CD8-positive, alpha-beta memory T cell (primary cell): ENCODE measurements at places on chromosomes 11 and 22. TPM values are rescaled to one million over a fixed set of nuclear protein-coding genes. Genes with fewer than 3 reads are reported as not detected.

DNA sequence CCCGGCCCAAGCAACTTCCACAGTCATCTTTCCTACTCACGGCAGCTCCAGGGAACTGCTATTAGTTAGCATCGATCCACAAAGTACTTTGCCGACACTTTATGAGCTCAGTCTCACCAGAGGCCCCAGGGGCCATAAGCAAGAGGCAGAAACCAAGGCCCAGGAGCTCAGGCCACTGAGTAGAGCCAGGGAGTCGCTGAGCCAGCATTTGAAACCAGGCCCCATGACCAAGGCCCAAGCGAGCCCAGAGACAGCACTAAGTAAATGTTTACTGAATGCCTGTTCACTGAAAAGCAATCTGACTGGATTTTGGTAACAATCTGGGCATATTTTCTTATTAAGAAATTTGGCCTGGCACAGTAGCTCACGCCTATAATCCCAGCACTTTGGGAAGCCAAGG lies 43.3 kb downstream of the ARRB1 start:
- DNase-seq, result no peak

The PAFAH1B2 gene
- total RNA-seq, result 79.5 TPM

GRCh38 chr22:36162127-36163034 lies 1.8 kb upstream of the APOL3 start:
- DNase-seq, result peak; percentile 48

DNA sequence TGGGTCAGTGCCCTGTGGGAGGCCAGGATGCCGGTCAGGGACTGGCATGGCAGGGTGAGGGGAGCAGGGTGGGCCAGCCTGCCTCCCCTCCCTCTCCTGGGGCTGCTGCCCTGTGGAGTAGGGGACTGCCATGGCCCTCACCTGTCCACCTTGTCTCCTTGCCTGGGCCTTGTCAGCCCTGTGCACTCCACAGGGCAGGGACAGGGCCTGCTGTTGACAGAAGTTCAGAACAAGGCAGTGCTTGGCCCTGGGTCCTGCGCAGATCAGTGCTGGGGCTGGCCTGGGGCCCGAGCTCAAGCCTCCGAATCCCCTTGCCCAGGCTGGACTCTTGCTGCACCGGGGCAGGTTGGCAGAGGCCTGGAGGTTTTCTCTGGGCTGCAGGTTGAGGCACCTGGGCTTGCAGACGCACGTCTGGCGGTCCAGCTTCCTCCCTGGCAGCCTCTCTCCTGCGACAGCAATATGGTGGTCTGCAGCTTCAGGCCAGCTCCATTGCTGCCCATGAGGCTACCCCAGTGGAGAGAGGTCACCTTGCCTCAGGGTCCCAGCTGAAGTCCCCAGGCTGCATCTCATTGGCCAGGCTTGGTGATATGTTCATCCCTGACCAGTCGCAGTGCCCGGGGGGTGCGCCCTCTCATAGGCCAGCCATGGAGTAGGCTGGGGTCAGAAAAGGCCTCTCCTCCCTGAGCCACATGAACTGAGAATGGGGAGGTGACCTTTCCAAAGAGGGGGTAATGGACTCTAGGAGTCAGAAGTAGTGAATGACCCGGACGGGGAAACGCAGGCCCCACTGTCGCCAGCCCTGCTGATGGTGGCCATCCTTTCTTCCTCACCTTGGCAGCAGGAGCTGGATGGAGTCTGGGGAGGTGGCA lies 21.5 kb upstream of the CHKA start:
- no peak for DNase-seq

DNA sequence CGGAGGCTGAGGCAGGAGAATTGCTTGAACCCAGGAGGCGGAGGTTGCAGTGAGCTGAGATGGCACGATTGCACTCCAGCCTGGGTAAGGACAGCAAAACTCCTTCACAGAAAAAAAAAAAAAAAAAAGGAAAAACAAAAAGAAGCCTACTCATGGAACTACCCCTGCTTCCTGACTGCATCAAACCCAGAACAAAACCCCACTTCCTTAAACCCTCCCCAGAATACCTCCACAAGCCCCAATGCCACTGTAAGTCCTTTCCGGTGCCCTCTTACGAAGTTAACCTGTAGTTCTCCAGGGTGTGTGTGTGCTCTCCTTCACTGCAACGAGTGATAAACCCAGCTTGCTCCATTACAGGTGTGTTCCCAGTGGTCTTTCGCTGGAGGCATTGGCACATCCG lies 8.6 kb upstream of the TOLLIP start:
- DNase-seq, result no peak

The OR10AG1 gene
- total RNA-seq, result not detected

The SYT12 gene
- not detected for total RNA-seq

DNA sequence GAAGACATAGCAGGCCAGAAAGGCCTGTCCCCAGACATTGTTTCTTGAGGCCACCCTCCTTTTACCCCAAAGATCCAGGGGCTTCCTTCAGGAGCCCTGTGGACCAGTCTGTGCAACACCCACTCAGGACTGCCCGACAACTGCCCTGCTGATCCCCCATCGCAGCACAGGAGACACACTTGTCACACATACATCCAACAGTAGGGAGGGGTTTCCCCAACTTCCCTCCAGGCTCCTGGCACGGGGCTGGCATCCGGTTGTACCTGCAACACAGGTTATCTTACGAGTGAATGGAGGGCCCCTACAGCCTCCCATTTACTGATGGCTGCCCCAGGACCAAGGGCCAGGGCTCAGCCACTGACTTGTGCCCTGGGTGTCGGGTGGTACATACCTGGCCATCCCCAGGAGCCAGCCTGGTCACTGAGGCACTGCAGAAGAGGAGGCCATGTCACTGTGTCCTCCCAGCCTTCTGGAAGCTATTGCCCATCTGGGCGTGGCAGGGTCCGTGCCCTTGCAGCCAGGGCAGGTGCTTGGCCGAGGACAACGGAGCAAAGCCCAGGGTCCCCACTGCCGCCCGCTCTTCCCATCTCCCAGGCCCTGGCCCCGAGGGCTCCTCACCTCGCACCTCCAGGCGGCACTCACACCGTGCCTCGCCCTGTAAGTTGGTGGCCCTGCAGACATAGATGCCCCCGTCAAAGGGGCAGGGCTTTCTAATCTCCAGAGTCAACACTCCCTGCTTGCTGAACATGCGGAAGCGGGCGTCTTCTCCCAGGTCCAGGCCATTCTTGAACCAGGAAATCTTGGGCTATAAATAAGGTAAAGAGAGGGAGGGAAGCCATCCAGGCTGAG lies 20.8 kb downstream of the MYBPC3 start:
- DNase-seq, result no peak

- DNase-seq, result no peak
Measured at GRCh38 chr22:37607935-37608476, 628 bp upstream of the GGA1 start.

The CLMP gene
- total RNA-seq, result 0.07 TPM

The TEX54 gene
- total RNA-seq, result 0.50 TPM

- no peak for DNase-seq
Measured at GRCh38 chr11:106813806-106814205, 204.5 kb downstream of the GUCY1A2 start.

DNA sequence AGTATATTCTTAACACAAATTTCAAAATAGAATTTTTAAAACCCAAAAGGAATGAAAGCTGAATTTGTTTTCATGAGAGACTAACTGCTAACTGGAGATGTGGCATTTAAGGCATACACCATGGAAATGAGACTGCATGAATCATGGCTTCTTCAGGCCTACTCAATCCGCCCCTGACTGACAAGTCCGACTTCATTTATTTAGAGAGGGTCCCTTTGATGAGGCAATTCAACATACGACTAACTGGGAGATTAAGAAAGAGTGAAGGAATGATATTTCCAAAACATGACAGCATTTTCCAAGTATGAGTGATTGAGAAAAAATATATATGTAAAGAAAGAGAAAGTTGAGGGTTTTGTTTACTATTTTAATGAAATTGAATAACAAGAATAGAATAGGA lies 720.1 kb downstream of the DLG2 start:
- DNase-seq, result no peak

DNA sequence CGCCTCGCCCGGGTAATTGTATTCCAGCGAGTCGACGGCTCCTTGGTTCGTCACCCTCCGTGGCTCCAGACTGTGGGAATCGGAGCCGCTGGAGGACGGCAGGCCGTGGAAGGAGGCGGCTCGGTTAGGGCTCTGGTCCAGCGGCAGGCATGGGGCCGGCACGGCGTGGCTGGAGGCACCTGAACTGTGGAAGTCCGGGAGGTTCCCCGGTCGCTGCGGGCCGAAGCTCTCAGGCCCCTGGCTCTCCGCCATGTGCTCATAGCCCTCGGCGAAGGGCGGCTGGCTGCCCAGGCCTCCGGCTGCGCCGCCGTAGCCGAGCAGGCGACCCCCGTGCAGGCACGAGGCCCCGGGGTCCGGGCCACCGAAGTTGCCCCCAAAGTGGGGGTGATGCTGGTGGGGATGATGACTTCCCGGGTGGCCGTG lies 1.7 kb downstream of the MN1 start:
- DNase-seq, result no peak

GRCh38 chr11:117232911-117233409 lies 489 bp downstream of the RNF214 start:
- DNase-seq, result no peak

GRCh38 chr22:30078320-30079311 lies 1.6 kb upstream of the HORMAD2 start:
- DNase-seq, result no peak

DNA sequence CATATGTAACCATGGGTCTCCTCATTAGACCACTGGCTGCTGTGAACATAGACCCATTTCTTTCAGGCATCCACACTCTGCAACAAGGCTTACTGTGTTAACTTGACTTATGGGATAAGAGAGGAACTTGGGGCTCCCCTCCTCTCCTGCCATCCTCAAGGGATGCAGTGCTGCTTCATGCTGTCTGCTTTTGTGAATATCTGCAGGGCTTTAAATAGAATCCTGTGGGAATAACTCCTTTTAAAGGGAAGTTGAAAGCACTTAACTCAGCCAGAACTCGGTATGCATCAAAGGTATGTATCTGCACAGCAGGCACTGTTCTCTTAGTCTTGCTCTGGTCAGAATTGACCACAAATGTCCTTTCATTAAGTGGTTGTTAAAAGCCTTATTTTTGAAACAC lies 222.5 kb upstream of the KIRREL3 start:
- no peak for DNase-seq

The FAM181B gene
- total RNA-seq, result not detected

DNA sequence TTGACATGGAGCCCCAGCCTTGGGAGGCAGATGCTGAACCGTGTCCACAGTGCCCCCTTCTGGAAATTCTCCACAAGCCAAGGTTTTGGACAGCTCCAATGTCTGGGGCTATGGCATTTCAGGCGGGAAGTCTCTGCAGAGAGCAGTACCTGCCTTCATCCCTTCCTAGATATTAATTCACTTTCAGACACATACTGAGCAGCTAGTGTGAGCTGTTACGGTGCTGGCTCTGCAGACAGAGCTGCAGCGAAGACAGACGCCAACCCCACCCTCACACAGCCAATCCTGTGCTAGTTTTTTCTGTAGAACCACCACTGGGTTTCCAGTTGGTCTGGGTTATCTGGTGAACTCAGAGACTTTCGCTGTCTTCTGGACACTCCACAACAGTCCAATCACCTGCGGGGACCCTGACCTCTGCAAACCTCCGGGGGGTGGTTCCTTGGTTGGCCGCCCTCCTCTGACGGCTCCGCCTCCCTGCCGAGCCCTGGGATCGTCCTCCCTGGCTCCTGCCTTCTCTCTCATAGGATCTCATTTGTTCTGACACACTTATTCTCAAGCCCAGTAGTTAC lies 9.1 kb downstream of the LMF2 start:
- peak; percentile 52 for DNase-seq

The HOATZ gene
- total RNA-seq, result not detected

DNA sequence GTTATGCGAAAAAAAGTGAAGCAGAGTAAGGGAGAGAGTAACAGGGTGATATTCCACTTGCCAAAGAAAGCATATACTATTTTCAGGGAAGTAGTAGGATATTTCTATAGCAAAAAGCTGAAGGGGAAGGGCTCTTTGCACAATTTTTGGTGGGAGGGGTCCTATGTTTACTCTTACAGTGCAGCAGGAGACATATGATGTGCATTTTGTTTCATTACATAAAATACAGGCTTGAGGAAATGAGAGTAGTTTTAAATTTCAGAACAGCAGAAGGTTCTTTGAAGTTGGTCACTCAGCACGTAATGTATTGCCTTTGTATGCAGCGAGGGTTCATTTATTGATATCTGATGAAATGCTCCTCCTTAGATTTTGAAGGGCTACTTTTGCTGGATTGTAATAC lies 3.1 kb upstream of the PIK3IP1 start:
- DNase-seq, result no peak

The RBFOX2 gene
- 7.1 TPM for total RNA-seq

- no peak for DNase-seq
Measured at GRCh38 chr11:3902441-3902840, 47.0 kb downstream of the STIM1 start.

The DRICH1 gene
- total RNA-seq, result 0.66 TPM

GRCh38 chr11:125286486-125286885 lies 121.9 kb downstream of the PKNOX2 start:
- no peak for DNase-seq

GRCh38 chr11:134100171-134100570 lies 31.3 kb downstream of the JAM3 start:
- no peak for DNase-seq

GRCh38 chr22:38753948-38754750 lies 1.6 kb downstream of the SUN2 start:
- DNase-seq, result no peak

The PLAAT3 gene
- 13.9 TPM for total RNA-seq

GRCh38 chr11:16924826-16925560 lies 89.2 kb downstream of the PLEKHA7 start:
- DNase-seq, result no peak

The OR6T1 gene
- total RNA-seq, result not detected

GRCh38 chr22:49856343-49856742 lies 2.7 kb downstream of the ZBED4 start:
- no peak for DNase-seq

DNA sequence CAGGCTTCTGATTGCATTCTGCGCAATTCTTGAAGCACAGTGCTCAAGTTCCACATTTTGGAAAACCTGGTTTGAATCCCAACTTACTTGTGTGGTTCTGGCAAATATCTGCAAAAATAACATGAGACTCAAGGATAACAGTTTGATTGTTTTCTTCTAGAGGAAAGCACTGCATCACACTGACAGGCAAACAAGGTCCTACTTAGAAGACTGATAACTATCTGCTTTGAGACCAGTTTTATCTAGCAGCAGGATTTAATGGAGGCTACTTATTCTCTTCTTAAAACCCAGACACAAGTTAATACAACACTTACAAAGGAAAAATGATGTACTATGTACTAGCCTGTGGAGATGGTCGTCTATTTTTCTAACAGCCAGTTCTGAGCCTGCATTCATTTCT lies 41.4 kb downstream of the RIC3 start:
- no peak for DNase-seq
